ENCODE measurements at places on chromosomes 16 and 17. TPM values are rescaled to one million over a fixed set of nuclear protein-coding genes. Genes with fewer than 3 reads are reported as not detected.

Gene SLC5A10
- not detected for total RNA-seq

Gene NME1
- 498 TPM for total RNA-seq

Gene PRR35
- not detected for total RNA-seq

Gene TMIGD1
- not detected for total RNA-seq

Gene CAVIN1
- total RNA-seq: 16.6 TPM

Gene CD2BP2
- 67.6 TPM for total RNA-seq

Gene TBC1D3C
- total RNA-seq: not detected

Gene MT3
- not detected for total RNA-seq

Gene SCNN1B
- total RNA-seq: 1.5 TPM

Gene LITAFD
- total RNA-seq: not detected

Gene TMEM88
- 3.0 TPM for total RNA-seq

Gene BCO1
- total RNA-seq: 0.19 TPM

Gene IRX3
- 22.9 TPM for total RNA-seq

Gene INTS2
- total RNA-seq: 27.4 TPM

Gene RRAD
- total RNA-seq: 0.19 TPM

Gene CCL7
- total RNA-seq: not detected

Gene SPATA22
- not detected for total RNA-seq

Gene IGFBP4
- 4.8 TPM for total RNA-seq

Gene CNGB1
- total RNA-seq: not detected

Gene BICDL2
- not detected for total RNA-seq

Gene CSH2
- not detected for total RNA-seq

Gene SLC6A2
- total RNA-seq: not detected

Gene TAC4
- total RNA-seq: not detected

Gene CTRL
- 2.9 TPM for total RNA-seq

Gene KRT39
- not detected for total RNA-seq

Gene CHST6
- total RNA-seq: 5.0 TPM

Gene MYH2
- total RNA-seq: 1.9 TPM

Gene KRT13
- not detected for total RNA-seq

Gene RNF222
- total RNA-seq: not detected

Gene NT5M
- 4.8 TPM for total RNA-seq

Gene GCGR
- not detected for total RNA-seq

Gene SAP30BP
- total RNA-seq: 114 TPM

Gene LRRC75A
- total RNA-seq: 2.8 TPM

Gene PRSS22
- total RNA-seq: not detected

Gene SPNS3
- not detected for total RNA-seq

Gene TSPOAP1
- total RNA-seq: 0.21 TPM

Gene KLHL10
- total RNA-seq: not detected

Gene CDH8
- 49.3 TPM for total RNA-seq

Gene CLEC18B
- total RNA-seq: 37.7 TPM

Gene CX3CL1
- 0.15 TPM for total RNA-seq

Gene GPATCH8
- total RNA-seq: 33.8 TPM

Gene KRTAP9-2
- total RNA-seq: not detected

Gene TEKT3
- not detected for total RNA-seq

Gene CACNB1
- total RNA-seq: 10.4 TPM

Gene SHBG
- not detected for total RNA-seq

Gene ENPP7
- not detected for total RNA-seq

Gene MMP25
- total RNA-seq: 1.3 TPM

Gene KRTAP17-1
- not detected for total RNA-seq

Gene ITGB3
- total RNA-seq: not detected

Gene C16orf54
- total RNA-seq: not detected

Gene TBC1D3D
- total RNA-seq: 0.49 TPM

Gene NPB
- 0.75 TPM for total RNA-seq

Measured in A673 (cell line).